MCF 10A (cell line): ENCODE measurements at places on chromosomes 5 and 9. TPM values are rescaled to one million over a fixed set of nuclear protein-coding genes. Genes with fewer than 3 reads are reported as not detected.

The LCN1 gene
- not detected in 2 replicates for total RNA-seq

The TGFBI gene
- total RNA-seq, result 623 and 892 TPM in 2 replicates

The PRLR gene
- total RNA-seq, result 0.16 and 0.44 TPM in 2 replicates

The GPX8 gene
- total RNA-seq, result 37.2 and 38.8 TPM in 2 replicates

The GCNT1 gene
- total RNA-seq, result 11.5 and 12.4 TPM in 2 replicates

The FREM1 gene
- total RNA-seq, result not detected in 2 replicates

The SH3PXD2B gene
- total RNA-seq, result 34.1 and 42.3 TPM in 2 replicates

The TEX48 gene
- total RNA-seq, result not detected in 2 replicates

The KIF24 gene
- 3.3 and 3.5 TPM in 2 replicates for total RNA-seq

The LOX gene
- 7.1 and 10.7 TPM in 2 replicates for total RNA-seq

The TMEFF1 gene
- total RNA-seq, result 0.28 and 0.56 TPM in 2 replicates

The CNTNAP3B gene
- total RNA-seq, result 8.2 and 8.4 TPM in 2 replicates

The ZNF189 gene
- total RNA-seq, result 17.4 and 20.4 TPM in 2 replicates

The ESM1 gene
- total RNA-seq, result not detected in 2 replicates

The PRDM9 gene
- total RNA-seq, result not detected in 2 replicates

The ZNF354C gene
- 3.9 and 4.6 TPM in 2 replicates for total RNA-seq

The ISL1 gene
- total RNA-seq, result 1.2 TPM in 2 replicates

The CCNO gene
- 10.6 and 11.7 TPM in 2 replicates for total RNA-seq

The CFAP90 gene
- total RNA-seq, result not detected in 2 replicates

The GABRA1 gene
- not detected in 2 replicates for total RNA-seq

The SLC6A18 gene
- not detected in 2 replicates for total RNA-seq

The TXNDC8 gene
- not detected in 2 replicates for total RNA-seq

The TOR2A gene
- total RNA-seq, result 8.4 and 11.3 TPM in 2 replicates

The GFPT2 gene
- total RNA-seq, result 8.2 and 15.7 TPM in 2 replicates

The SPINK4 gene
- not detected in 2 replicates for total RNA-seq
